Stimulated activated CD4-positive, alpha-beta T cell treated with anti-CD3 and anti-CD28 coated beads, TNF-alpha, amount 100 ng/mL, for 24 hours (primary cell): ENCODE measurements at places on chromosomes 16 and 17.

GRCh38 chr17:35028531-35029262 is 34.8 kb downstream of the RFFL start:
- DNase-seq = no peak

DNA sequence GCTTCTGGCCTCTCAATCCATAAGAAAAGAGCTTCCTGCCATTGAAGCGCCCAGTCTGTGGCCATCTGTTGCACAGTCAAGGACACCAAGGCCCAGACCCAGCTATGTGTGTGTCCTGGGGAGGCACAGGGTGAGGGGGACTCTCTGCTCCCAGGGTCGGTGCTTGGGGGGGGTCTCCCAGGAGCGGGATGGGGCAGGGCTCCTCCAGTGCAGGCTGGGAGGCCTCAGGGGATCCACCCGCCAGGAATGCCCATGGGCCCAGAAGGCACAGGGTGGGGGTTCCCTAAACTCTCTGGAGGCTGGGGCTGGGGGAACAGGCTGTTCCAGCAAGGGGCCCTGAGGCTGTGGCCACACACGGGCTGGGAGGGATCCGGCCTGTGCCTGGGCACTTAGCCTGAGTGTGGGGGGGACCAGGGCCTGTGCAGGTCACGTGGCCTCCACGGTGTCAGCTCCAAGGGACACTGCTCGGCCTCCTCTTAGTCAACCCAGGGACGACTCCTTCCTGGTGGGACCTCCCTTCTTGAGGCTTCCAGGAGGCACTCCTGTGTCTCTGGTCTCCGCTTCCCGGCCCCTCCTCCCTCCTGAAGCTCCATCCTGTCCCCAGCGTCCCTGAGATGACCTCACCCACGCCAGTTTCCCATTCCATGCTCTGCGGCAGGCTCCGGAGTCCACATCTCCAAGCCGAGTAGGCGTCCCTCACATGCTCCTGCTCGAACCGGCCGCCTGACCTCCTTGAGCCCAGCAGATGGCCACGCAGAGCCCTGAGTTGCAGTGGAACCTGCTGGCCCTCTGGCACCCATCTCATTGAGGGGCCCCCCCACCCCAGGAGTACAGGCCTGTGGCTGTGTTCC is 23.1 kb upstream of the BAHCC1 start:
- no peak for DNase-seq

DNA sequence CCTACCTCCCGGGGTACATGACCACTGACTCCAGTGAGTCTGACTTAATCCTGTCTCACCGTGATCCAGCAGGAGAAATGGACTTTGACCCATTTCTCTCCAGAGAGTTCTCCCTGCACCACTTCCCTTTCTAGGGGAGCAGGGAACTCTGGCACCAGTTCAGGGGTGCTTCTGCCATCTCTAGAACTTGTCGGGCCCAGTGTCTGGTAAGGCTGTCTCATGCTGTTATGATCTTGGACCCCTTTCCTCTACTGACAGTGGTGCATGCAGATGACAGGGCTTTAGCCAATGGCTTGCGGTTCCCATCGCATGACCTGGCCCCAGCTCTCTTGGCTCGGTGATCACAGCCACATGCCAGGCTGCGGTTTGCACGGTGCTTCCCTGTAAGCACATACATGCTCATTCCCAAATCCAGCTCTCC is 62.0 kb downstream of the SLC39A11 start:
- no peak for DNase-seq

- peak; percentile 66 for DNase-seq
These were observed at the start of gene SREBF1 for GRCh38 chr17:17836818-17837379. SREBF1 (minus strand) TSS chr17:17836986; CDS start chr17:17836817, 169 bp downstream.

DNA sequence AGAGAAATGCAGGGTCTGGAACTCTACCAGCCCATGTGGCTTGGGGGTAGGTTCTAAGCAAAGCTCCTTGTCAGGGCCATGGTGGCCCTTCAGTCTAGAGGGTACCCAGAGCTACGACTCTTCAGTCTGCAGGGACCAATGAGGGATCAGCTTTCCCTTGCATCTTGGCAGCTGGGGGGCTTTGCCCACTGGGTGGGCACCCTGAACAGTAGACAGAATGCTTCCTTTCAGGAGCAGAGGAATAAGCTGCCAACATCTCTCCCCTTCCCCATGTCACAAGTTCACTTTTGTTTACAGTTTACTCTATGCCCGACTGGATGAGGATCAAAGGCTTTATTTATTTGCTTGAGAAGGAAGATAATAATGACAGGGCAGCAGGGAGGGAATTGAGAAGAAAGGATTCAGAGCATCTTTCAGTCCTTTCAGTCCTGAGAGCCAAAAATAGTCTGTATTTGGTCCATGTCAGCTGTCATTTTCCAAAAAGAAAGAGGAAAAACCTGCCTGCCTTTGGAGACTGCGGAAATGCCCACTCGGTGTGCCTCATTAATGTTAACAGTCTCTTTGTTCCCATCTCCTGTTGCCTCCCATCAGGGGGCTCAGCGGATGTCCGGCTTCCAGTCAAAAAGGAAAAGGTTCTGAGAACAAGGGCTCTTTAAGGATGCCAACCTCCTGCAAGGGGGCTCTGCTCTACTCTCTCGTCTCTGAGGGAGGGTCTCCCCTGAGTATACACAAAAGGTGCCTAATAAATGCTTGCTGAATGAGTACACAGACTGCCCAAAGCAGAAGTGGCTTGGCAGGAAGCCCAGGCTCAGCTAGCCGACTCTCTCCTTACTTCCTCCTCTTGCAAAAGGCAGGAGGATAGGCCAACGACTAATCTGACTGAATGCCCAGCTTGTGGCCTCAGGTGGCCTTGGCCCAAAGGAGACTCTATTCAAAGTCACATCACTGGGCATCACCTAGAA is 17.1 kb downstream of the TRAF4 start:
- no peak for DNase-seq

- no peak for DNase-seq
These were observed 233.6 kb downstream of the SEC14L1 start for GRCh38 chr17:77374170-77374936.

GRCh38 chr16:7380911-7381310 is 48.3 kb downstream of the RBFOX1 start:
- DNase-seq = no peak

DNA sequence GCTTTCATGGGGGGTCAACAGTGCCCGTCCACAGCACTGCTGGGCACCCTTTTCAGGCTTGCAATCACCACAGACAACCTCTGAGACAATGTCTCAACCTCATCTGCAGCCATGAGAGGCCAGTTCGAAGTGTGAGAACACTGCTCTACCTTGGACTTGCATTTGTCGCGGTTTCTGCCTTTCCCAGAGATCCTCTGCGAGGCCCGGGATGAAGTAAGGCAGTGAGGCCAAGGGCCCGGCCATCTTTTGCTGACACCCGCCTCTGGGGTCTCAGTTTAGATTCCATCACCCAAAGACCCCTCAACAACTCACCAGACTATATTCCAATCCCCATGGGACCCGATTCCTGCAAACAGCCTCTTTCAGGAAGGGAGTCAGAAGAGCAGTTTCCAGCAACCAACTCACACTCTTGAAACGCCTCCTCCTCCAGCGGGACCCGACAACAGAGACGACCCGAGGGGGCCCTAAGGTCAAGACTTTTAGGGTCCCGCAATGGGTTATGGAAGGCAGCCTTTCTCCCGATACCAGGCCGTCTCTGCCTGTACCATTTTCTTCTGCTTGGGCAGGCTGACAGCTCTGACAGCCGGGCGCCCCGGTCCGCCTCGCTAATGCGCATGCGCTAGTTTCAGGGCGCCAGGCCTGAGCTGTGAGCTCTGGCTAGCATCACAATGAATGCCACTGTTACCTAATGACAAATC is 576.0 kb downstream of the KCNJ18 start:
- DNase-seq = no peak

- DNase-seq = no peak
These were observed 34.0 kb downstream of the METRNL start for GRCh38 chr17:83113381-83113780.

DNA sequence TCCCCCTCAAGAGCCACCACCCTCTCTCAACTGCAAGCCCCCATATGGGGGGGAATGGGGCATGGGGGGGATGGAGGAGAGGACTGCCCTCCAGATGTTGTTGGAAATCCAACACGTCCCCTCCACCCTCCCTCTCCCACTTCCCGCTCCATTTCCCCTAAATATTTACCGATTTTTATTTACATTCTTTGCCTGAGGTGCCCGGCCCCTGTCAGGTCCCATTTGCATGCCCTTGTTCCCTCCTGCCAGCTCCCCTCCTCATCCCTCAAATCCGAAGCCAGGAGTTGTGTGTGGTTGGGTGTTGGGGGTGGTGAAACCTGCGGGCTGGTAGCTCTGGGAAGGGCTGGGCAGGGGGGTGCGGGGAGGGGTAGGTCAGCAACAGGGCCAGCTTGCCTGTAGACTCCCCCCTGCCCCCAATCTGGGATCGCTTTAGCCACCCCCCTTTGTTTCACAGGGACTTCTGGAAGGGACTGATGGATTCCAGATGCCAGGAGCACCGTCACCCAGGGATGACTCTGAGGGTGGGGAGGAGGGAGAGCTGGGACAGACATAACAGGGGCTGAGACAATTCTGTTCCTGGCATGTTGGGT is 39.7 kb upstream of the NGFR start:
- no peak for DNase-seq

GRCh38 chr17:44557651-44558285 is 484 bp downstream of the FZD2 start:
- no peak for DNase-seq

DNA sequence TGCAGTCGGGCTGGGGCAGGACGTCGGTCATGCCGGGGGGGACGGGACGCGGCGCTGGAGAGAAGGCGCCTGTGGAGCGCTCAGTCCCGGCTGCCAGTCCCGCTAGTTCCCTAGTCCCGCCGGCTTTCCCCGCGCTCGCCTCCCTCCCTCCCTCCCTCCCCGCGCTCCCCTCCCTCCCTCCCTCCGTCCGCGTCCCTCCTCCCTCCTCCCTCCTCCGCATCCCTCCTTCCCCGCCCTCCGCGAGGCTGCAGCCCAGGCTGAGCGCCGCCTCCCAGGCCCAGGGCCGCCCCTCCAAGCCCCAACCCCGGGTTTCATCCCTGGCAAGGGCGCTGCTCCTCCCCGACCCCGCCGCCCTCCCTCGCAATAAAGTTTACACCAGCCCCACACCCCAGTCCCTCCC is 34.8 kb downstream of the TIMM22 start:
- DNase-seq = no peak

DNA sequence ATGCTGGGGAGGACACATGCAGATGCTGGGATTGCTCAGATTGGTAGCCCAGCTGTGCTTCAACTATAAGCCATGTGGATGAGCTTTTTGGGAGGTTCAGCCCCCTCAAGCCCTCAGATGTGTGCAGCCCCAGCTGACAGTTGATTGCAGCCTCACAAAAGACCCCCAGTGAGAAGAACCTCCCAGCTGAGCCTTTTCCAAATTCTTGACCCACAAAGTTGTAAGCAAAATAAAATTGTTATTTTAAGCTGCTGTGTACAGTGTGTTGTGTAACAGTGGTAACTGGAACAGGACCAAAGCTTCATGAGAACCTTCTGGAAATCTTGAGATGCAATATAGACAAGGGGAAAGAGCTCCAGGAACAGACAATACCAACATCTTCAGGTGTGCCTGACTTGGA is 156.8 kb upstream of the IRX3 start:
- DNase-seq = no peak

DNA sequence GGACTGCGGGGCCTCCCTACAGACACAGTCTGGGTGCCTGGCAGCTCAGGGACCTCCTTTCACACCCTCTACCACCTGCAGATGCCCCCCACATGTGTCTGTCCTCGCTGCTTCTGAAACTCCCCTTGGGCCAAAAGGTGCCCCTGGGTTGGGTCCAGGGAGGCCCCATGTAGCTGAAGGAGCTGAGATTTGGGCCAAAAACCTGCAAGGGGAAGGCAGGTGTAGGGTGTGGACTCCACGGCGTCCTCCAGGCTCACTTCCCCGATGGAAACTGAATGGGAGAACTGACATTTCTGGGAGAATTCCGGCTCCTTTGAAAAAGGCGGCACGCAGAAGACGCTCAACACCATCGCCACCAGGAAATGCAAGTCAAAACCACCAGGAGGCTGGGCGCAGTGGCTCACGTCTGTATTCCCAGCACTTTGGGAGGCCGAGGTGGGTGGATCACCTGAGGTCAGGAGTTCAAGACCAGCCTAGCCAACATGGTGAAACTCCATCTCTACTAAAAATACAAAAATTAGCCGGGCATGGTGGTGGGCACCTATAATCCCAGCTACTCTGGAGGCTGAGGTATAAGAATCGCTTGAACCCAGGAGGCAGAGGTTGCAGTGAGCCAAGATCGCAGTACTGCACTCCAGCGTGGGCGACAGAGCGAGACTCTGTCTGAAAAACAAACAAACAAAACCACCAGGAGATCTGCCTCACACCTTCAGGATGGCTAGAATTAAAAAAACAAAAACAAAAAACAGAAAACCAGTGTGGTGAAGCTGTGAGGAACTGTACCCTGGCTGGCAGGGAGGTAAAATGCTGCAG is 13.2 kb upstream of the BAIAP2 start:
- DNase-seq = no peak

GRCh38 chr17:64984851-64985521 is 65.7 kb upstream of the LRRC37A3 start:
- no peak for DNase-seq

GRCh38 chr16:60651346-60651745 is 1384.9 kb downstream of the CDH8 start:
- no peak for DNase-seq

GRCh38 chr16:85123891-85124635 is 11.8 kb upstream of the CIBAR2 start:
- no peak for DNase-seq

DNA sequence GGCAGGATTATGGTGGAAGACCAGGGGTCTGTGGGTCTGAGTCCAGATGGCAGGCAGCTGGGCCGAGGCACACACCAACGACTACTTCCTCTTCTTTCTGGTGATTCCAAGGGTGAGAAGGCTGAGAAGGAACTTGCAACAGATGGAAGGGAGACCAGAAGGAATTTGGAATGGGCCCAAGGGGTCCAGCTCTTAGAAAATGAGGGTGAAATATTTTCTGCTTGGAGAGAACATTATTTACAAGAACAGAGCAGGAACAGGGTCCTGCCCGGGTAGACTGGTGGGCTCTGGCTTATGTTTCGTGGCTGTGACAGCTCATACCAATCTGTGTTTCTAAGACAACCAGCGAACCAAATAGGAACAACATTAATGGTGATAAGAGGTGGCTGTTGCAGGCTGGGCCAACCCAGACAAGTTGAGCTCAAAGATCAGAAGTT is 36.6 kb downstream of the CCDC42 start:
- DNase-seq = no peak

- no peak for DNase-seq
These were observed 160.4 kb downstream of the WWOX start for GRCh38 chr16:78259873-78260272.
